ENCODE measurements at places on chromosomes 11 and 22.

GRCh38 chr11:2762451-2762850, 62.7 kb upstream of the KCNQ1OT1 start:
- no peak overlapping the region for H3K4me3 ChIP-seq
- H3K36me3 ChIP-seq: no peaks in the 10 kb centered on the region
- no peak overlapping the region for H3K27ac ChIP-seq
- no peaks in the 10 kb centered on the region for H3K27me3 ChIP-seq
- DNase-seq: no peak
- no peaks in the 10 kb centered on the region for H3K4me1 ChIP-seq

DNA sequence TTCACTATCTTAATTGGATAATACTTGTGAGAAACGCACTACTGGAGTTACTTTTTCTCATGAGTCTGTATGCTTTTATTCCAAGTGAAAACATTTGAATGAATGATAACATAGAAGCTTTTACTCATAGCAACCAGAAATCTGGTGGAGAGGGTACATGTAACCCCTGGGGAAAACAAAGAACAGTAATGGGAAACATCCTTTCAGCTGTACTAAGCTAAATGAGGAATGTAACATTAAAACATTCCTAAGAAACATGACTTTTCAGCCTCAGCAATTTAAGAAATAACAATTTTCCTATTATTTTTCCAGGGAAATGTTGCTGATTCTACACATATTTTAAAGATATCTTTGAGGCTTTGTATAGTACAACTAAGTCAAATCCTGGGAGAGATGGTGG, 97.2 kb upstream of the CEP126 start:
- DNase-seq: no peak

DNA sequence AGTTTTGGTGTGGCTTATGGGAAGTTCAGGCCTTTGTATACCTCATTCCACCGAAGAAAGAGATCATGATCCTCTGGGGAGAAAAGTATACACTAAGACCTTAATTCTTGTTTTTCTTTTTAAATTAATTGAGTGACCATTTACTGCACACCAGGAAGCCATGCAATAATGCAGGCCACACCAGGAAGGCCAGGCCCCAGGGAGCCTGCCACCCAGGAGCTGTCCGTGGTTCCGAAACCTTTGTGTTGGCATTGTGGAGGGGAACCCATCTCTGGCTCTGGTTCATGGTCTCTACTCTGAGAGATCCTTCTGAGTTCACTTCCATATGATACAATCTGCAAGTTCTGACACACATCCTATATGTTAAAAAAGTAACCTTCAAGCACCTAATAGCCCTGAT, 291.8 kb downstream of the MIAT start:
- H3K36me3 ChIP-seq: no peaks in the 10 kb centered on the region
- H3K4me3 ChIP-seq: no peak overlapping the region
- no peak overlapping the region for H3K27ac ChIP-seq

GRCh38 chr11:10158461-10158860, 135.6 kb downstream of the SBF2 start:
- no peaks in the 10 kb centered on the region for H3K4me1 ChIP-seq
- no peak overlapping the region for H3K27ac ChIP-seq
- no peak overlapping the region for H3K4me3 ChIP-seq
- no peaks in the 10 kb centered on the region for H3K36me3 ChIP-seq
- DNase-seq: no peak

DNA sequence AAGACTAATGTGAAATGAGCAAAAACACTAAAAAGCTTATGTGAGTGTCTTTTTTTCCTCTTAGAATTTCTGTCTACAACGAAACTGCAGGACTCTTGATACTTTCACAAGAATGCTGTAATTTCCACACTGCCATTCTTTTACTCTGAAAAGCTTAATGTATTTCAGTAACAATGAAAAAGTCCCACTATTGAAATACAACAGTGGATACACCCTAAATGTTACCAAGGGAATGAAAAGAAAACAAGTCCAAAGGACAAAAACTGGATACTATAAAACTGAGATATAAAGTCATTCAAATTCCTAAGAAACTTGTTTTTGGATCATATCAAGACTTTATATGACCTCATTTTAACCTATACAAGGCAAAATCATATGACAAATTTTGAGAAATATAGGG, 77.4 kb downstream of the SOX6 start:
- H3K4me3 ChIP-seq: no peak overlapping the region
- H3K27ac ChIP-seq: no peak overlapping the region
- no peaks in the 10 kb centered on the region for H3K4me1 ChIP-seq
- no peaks in the 10 kb centered on the region for H3K36me3 ChIP-seq
- DNase-seq: no peak

GRCh38 chr11:45107029-45107428, 39.4 kb upstream of the PRDM11 start:
- H3K4me3 ChIP-seq: no peak overlapping the region
- no peaks in the 10 kb centered on the region for H3K36me3 ChIP-seq
- H3K4me1 ChIP-seq: peaks cover 18% of the 10 kb centered on the region
- DNase-seq: no peak

GRCh38 chr11:115524572-115524971, 20.4 kb upstream of the CADM1 start:
- no peaks in the 10 kb centered on the region for H3K36me3 ChIP-seq
- DNase-seq: no peak
- no peaks in the 10 kb centered on the region for H3K4me1 ChIP-seq
- no peak overlapping the region for H3K4me3 ChIP-seq

DNA sequence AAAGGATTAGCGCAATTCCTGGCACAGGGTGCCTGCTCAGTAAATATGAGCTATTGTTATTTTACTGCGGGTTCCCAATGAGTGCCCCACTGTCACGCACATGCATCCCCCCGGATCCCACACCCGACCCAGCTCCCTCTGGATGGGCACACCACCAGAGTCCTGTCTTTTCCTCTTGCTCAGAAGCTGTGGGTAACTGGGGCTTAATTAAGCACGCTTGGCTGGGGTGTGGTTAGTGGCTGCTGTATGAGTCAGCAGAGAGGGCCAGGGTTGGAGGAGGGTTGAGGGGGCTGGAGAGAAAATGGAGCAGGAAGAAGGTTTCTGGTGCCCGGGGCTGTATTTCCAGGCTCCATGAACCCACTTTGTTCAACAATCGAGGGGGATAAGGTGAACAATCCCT, 30.3 kb upstream of the NECTIN1 start:
- H3K36me3 ChIP-seq: no peaks in the 10 kb centered on the region
- no peak overlapping the region for H3K27ac ChIP-seq
- H3K4me1 ChIP-seq: no peaks in the 10 kb centered on the region
- H3K27me3 ChIP-seq: no peaks in the 10 kb centered on the region
- no peak overlapping the region for H3K4me3 ChIP-seq

DNA sequence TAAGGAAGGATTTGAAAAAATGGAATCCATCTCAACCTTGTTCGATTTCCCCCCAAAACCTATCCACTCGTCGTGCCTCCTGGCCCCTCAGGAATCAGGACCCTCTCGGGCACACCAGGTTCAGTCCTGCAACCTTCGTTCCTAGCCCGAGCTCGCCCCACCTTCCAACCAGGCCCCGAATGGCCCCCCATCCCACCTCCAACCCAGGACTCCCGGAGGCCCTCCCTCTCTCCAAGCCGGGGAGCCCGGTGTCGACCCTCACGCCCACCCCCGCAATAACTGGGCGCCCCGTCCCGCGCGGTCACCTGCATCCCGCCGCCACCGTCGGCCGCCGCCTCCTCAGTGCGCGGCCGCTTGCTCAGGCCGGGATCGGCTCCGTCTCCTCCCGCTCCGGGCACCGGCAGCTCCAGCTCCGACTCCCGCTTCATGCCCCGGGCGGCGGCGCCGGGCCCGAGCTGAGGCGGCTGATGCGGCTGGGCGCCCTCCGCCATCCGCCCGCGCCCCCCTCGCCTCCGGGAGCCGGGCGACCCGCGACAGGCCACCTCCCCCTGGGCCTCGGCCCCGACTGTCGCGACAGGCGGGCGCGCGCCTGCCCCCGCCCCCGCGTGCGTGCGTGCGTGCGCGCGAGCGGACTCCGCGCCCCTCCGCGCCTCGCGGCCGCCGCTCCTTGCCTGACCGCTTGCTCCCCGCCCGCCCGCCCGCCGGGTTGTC, 534 bp downstream of the RBFOX2 start:
- H3K4me1 ChIP-seq: peaks cover 32% of the 10 kb centered on the region
- peak overlapping the region; percentile 84 for H3K4me3 ChIP-seq
- DNase-seq: peak; percentile 79
- H3K36me3 ChIP-seq: no peaks in the 10 kb centered on the region
- no peaks in the 10 kb centered on the region for H3K27me3 ChIP-seq
- no peak overlapping the region for H3K27ac ChIP-seq

GRCh38 chr11:15072551-15073143, 746 bp upstream of the CALCB start:
- peaks cover 13% of the 10 kb centered on the region for H3K4me1 ChIP-seq
- no peak overlapping the region for H3K4me3 ChIP-seq
- no peaks in the 10 kb centered on the region for H3K27me3 ChIP-seq
- no peak for DNase-seq

DNA sequence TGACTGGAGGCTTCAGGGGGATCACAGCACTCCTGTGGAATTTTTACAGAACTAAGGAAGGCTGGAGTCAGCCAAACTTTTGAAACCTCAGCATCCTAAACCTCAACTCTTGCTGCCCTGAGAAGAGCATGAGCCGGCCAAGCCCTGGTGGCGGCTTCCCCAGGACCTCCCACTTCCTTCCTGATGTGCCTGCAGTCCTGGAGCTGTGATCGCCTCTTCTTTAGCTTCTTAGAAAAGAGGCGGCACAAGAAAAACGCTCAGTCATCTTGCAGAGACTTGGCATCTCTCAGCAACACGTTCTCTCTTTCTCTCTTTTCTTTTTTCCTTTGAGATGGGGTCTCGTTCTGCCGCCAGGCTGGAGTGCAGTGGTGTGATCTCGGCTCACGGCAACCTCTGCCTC, 40.4 kb upstream of the AMPD3 start:
- no peak for DNase-seq
- no peak overlapping the region for H3K4me3 ChIP-seq
- H3K27me3 ChIP-seq: no peaks in the 10 kb centered on the region
- no peak overlapping the region for H3K27ac ChIP-seq
- H3K4me1 ChIP-seq: no peaks in the 10 kb centered on the region

DNA sequence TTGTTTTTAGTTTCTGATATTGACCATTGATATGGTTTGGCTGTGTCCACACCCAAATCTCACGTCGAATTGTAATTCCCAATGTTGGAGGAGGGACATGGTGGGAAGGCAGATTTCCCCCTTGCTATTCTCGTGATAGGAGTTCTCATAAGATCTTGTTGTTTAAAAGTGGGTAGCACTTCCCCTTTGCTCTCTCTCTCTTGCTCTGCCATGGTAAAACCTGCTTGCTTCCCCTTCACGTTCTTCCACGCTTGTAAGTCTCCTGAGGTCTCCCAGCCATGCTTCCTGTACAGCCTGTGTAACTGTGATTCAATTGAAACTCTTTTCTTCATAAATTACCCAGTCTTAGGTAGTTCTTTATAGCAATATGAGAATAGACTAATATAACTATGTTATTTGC, 203.6 kb upstream of the CHORDC1 start:
- DNase-seq: peak; percentile 48
- H3K4me3 ChIP-seq: no peak overlapping the region
- no peaks in the 10 kb centered on the region for H3K4me1 ChIP-seq
- H3K36me3 ChIP-seq: no peaks in the 10 kb centered on the region
- no peaks in the 10 kb centered on the region for H3K27me3 ChIP-seq
